ENCODE measurements at places on chromosomes 7 and 10.
A peak's percentile ranks its signal among the peaks of the same experiment; 100 is the strongest.

DNA sequence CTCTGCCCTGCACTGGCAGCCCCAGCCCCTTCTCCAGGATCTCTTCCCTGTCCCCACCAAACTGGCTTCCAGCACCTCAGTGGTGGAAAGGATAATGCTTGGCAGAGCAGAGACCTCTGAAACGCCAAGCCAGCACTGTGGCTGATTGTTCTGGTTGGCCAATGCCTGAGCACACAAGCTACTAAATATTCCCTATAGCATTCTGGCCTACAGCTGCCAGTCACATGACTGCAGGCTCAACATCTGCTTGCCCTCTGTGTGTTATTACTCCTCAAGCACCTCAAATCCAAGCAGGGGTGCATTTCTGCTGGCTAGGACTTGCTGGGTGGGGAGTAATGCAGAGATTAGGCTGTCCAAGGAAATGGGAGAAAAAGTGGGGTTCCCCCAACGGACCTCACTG is 6.1 kb downstream of the TBATA start:
- no peak for DNase-seq

GRCh38 chr10:77770868-77771175 is 133.2 kb upstream of the KCNMA1 start:
- no peak for DNase-seq

- no peak for DNase-seq
Observed at GRCh38 chr10:88028072-88028471, 164.6 kb downstream of the PTEN start.

GRCh38 chr7:151744656-151745638 is 132.0 kb downstream of the PRKAG2 start:
- DNase-seq, result no peak

GRCh38 chr7:41544241-41544640 is 158.6 kb downstream of the INHBA start:
- no peak for DNase-seq

DNA sequence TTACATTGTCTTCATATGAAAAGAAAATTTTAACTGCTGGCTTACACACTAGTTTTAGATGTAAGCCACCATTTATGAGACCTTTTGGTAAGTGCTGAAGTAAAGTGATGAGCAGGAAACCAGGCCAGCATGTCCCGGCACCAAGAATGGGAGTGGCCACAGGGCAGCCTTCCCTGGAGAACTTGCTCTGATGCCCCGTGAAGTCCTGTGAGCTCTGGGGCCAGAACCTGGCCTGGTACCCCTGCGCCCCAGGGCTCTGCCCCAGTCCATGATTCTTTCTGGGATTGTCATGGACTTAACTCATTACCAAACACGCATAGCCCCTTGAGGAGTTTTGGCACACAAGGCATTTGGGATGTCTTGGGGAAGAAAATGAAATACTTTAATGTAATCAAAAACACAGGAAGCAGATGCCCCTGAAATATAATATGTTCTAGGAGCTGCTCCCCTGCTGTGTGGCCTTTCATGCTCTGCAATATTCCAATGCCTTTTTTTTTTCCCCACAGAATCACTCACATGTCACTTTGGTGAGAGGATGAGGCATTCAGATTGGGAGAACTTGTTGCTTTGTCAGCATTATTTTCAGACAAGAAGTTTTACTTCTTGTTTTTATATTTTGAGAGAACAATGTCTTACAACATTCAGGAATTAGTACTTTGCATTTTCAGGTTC is 53.1 kb upstream of the CXCL12 start:
- no peak for DNase-seq

DNA sequence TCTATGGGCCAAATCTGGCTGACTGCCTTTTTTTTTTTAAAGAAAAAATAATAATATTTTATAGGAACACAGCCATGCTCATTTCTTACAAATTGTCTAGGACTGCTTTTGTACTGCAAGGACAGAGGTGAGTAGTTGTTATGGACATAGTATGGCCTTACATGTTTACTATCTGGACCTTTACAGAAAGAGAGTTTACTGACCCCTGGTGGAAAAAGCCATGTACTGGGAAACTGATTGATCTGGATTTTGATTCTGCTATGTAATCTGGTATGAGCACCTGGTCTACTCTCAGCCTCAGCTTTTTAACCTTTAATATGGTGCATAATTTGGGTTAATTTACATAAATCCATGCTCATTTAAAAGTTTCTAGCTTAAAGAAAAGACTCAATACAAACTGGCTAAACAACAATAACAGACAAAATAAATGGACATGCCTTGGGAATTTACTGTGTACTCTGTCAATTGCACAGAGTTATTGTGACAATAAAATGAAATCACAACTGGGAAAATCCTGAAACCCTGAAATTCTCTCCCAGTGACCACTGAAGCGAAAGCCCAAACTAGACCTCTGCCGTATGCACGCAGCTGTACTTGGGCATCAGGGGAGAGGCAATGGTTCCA is 260.7 kb downstream of the BMPER start:
- DNase-seq, result no peak

DNA sequence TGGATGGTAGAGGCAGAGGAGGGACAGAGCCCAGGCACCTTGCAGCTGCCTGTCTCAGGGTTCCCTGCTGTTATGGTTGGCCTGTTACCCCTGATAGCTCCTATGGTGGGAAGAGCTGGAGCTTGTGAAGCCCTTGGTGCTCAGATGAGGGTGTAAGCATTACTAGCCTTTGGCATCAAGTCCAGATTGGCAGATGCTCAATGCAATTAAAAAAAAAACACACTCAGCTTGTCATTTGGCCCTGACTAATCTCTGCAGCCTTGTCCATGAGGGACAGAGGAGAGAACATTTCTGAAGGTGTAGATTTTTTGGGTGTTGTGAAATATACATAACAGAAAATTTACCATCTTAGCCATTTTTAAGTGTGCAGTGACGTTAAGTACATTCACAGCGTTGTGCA is 86.3 kb downstream of the PLPP4 start:
- DNase-seq, result no peak

DNA sequence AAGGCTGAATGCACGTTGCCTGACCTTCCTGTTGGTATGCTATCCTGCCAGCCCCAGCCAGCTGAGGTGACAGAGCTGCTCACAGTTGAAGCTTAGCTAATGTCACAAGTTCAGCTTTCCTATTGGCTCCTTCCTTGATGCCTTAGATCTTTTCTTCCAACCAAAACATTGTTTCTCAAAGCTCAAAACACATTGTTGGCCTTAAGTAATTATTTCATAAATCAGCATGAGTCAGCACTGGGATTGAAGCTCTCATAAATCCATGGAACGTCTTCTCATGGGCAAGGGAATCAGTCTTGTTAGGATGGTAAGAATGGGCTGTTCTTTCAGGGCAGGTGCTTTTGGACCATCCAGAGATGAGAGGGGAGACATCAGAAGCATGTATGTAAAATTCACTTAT is 128.1 kb upstream of the SAMD8 start:
- no peak for DNase-seq

DNA sequence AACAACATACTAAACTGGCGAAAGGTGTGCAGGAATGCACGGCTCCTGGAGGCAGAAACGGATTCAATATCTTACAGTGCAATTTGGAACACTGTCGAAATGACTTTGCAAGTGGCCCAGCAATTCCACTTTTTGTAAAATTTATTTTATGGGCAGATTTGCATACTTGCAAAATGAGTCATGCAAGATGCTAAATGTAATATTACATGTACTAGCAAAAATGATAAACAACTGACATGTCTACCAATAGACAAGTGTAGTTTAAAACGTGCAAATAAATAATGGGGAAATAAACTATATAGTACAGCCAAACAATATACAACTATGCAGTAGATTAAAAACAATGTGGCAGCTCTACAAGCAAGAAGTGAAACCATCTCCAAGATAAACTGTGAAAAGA is 97.7 kb downstream of the ARHGAP12 start:
- no peak for DNase-seq

DNA sequence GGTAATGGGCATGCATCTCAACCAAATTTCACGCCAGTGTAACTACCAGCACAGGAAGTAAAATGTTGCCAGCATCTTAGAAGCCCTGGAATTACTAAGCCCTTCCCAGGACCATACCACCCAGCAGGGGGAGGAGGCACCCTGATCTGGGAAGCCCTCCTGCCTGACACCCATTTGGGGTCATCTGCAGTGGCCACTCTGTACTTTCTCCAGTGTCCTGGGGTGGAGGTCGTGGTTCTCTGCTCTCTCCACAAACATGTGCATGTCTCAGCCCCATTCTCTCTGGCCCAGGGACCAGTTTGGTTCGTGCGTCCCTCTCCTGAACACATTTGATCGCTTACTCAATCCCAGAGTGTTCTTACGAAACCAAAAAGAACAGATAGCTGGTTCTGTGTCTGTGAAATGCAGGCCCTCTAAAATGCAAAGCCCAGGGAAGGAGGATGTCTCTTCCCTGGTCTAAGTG is 9.4 kb upstream of the LRRC27 start:
- no peak for DNase-seq

- no peak for DNase-seq
Observed at GRCh38 chr10:4043897-4044665, 259.1 kb upstream of the KLF6 start.

DNA sequence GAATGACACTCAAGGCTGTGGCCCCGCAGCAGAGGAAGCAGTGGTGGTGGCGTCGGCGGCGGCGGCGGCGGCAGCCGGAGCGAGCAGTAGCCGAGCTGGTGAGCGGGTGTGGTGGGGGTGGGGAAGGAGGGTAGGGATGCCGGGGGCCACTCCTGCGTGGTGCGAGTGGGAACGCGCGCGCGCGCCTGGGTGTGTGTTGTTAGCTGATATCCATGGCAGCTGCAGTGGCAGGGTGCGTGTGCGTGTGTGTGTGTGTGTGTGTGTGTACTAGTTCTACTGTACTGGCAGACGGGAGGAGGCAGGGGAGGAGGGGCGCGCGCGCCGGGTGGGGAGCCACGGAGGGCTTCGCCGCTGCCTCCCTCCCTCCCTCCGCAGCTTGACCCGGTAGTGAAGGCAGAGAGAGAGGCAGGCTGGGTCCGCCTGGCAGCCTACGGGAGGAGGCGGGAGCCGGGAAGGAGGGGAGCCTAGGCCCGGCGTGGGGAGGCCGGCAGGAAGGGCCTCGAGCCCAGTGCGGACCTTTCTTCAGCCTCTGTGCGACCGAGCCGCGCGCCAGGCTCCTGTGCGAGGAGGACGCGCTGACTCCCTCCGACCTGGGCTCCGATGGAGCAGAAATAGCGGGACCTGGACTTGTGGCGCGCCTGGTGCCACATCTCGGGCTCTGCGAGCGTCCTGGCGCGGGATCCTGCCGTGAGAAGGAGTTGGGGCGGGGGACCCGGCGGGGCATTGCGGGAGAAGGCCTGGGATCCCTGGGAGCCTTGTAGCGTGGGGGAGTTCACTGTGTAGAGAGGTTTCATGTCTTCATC is at the start of gene MAGI2:
MAGI2 (minus strand) TSS at position 110 of the 803 bp plus-strand sequence. CDS start 347 bp downstream, outside the sequence.
- DNase-seq, result no peak

GRCh38 chr7:22586786-22587140 is 86.8 kb upstream of the STEAP1B start:
- peak; percentile 3 for DNase-seq

GRCh38 chr10:110780704-110781103 is 91.0 kb upstream of the PDCD4 start:
- DNase-seq, result no peak

GRCh38 chr7:133186060-133186459 is 66.8 kb upstream of the EXOC4 start:
- DNase-seq, result no peak

DNA sequence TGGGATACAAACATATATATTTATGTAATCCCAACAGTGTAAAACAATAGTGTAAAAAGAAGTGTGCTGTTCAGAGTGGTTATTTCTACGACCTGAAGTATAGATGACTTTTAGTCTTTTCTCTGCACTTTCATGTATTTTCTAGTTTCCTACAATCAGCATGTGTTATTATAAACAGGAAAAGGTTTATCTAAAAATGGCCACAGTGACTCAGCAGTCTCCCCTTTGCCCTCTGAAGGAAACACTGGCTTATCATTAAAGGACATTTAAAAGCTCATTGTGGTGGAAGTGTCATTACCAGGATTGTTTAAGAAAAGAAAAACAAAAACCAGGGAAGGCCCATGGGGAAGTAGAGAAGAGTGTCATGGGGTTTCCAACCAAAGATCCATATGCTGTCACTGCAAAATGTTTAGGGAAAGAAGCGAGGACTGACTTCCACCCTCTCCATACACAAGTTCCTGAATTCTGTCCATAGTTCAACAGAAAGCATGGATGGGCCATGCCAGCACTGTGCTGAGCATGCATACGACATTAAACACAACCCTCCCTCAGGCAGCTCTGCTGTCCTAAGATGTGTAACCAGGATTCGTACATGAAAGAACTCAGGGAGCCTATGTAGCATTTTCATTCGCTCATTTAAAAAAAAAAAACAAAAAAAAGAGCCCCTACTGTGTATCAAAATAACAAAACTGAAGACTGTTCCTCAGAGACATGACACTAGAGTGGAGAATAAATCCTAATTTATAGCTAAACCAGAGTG is 10.2 kb downstream of the CYREN start:
- DNase-seq, result no peak

DNA sequence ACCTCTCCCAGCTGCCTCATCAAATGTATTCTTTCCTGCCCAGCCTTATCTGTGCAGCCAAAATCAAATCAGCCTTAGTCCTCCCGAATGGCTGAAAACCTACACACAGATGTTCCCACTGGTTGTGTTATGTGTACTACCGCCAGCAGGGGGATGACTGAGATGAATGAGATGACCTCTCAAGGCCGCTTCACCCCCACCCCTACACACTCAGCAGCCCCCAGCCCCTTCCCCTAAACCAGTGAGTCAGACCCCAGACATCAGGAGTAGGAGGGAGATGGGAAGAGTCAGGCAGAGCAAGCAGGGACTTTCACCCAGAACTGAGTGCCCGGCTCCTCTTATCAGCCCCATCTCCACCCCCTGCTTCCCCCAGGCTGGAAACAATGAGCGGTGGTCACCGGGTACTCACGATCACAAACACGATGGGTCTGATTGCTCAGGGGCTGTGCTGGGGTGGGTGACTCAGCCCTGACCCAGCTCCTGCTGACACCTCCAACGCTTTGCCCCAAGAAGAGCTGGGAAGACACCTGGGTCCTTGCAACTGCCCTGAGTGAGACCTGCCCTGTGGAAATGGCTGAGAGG is 6.5 kb upstream of the C10orf105 start:
- DNase-seq, result no peak

DNA sequence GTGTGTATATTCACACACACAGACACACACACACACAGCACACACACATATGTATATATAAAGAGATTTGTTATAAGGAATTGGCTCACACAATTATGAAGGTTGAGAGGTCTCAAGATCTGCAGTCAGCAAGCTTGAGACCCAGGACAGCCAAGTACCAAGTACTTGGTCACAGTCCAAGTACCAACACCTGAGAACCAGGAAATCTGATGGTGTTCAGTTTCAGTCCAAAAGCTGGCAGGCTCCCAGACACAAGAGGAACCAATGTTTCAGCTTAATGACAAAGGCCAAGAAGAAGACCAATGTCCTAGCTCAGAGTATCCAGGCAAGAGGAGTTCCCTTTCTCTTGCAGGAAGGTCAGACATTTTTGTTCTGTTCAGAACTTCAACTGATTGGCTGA is 780.2 kb downstream of the MAGI2 start:
- DNase-seq, result peak; percentile 5

Data from NCI-H1105 treated with DMSO at 0.1 percent for 48 hours (cell line).